ENCODE measurements at places on chromosomes 12 and 14.
A peak's percentile ranks its signal among the peaks of the same experiment; 100 is the strongest.

DNA sequence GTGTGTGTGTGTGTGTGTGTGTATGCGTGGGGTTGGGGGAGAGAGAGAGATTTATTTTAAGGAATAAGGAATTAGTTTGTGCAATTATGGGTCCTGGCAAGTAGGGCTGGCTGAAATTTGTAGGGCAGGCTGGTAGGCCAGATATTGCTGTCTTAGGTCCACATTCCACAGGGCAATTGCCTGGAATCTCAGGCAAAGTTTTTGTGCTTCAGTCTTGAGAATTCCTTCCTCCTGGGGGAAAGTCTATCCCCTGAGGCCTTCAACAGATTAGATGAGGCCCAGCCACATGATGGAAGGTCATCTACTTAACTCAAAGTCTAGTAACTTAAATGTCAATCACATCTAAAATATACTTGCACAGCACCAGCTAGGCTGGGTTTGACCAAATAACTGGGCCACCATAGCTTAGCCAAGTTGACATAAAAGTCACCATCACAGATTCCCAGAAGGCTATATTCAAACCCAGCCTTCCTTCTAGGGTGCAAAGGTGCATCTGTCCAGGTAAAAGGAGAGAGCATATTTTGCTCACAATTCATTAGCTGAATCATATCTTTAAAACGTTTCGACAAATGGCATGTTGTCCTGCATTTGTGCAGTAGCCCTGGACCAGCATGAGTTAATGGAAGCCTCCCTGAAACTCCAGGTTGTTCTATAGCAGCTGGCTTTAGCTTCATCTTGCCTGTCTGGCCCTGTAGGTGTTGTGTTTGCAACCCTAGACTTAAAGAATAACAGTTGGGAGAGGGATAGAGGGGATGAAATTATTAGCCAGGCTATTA lies 63.1 kb downstream of the C14orf132 start:
- no peak for DNase-seq

DNA sequence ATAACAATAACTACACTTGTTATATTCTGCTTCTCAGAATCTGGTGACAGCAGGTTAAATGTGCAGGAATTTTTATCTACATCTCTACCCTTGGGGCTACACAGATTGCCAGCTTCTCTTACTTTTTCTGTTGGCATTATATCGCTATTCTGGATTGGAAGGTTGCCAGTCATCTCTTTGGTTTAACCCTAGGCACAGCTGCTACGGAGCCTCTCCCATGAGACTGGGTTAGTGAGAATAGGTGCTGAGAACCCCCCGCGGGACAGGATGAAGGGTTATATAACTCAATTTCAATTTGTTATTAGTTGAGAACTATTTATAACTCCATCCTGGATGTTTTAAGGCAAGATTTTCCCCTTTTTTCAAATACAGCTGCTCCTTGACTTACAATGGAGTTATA lies 73.1 kb downstream of the ACADS start:
- no peak for DNase-seq

DNA sequence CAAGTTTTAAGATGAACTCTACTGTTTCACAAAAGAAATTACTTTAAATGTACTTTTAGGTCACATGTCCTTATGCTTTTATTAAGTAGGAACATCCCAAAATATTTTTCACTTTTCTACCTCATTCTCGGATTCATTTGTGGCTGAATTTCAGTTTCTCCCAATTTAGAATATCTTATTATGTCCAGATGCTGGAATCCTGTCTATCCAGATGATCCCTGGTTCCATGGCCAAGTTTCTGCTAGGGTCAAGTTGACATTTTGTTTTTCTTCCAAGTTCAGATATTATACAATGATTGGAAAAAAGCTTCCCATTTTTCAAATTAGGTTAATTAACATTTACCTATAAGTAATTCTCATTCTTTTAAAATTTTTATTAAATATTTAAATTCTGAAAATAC lies 181.8 kb upstream of the SLC16A7 start:
- DNase-seq: no peak

DNA sequence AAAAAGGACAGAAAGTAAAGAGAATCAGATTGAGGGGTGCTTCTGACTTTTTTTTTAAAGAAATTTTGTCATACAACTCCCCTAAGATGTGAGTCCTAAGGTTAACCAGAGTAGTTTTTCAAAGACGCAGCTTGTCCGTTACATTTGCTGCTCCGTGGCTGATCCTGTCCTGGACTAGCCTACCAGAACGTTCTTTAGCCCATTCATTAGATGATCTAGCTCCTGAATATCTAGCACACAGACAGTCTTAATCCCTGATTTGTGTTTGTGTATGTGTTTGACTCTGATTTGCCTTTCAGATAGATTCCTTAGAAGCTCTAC lies 60.3 kb downstream of the SAMD4A start:
- no peak for DNase-seq

- DNase-seq: peak; percentile 99
Measured at GRCh38 chr14:67551940-67552339, 18.9 kb downstream of the PLEKHH1 start.

DNA sequence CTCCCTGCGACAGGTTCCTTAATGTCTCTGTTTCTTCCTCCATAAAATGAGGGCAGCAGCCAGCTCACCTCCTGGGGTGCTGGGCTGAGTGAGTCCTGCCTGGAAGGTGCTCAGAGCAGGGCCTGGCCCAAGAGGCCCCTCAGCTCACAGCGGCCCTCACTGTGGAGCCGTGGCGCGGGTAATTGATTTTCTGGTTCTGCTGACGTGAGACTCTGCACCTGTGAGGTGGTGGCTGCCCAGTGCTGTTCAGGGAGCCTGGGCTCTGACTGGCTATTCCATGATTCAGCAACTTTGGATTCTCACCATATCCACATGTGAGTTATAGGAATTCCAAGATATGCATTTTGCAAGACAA lies 266.6 kb downstream of the ADGRD1 start:
- DNase-seq: no peak

Data from NCI-H524 (cell line).